ENCODE measurements at places on chromosomes 16 and 17.

- peaks cover 3% of the 10 kb centered on the region for H3K36me3 ChIP-seq
- DNase-seq = no peak
- no peaks in the 10 kb centered on the region for H3K27me3 ChIP-seq
- no peak overlapping the region for H3K4me3 ChIP-seq
- peaks cover 14% of the 10 kb centered on the region for H3K4me1 ChIP-seq
- no peak overlapping the region for H3K27ac ChIP-seq
Measured at GRCh38 chr16:23504076-23504452, 6.2 kb downstream of the GGA2 start.

DNA sequence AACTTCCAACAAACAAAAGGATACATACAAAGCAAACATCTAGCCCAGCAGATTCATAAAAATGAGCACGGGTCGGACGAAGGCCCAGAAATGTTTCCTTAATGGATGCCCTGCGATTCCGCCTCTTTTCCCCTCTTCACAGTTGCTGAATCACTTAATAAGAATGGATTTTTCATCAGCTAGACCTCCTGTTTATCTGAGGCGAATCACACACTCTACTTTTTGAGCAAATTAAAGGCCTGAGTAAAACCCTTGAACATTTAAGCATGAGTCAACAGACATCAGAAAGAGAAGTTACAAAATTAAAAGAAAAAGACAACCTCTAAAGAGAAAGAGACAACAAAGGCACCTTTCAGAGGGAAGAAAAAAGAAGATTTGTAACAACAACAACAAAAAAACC lies 44.7 kb downstream of the HS3ST3A1 start:
- no peaks in the 10 kb centered on the region for H3K27me3 ChIP-seq
- no peak overlapping the region for H3K4me3 ChIP-seq
- no peaks in the 10 kb centered on the region for H3K36me3 ChIP-seq

DNA sequence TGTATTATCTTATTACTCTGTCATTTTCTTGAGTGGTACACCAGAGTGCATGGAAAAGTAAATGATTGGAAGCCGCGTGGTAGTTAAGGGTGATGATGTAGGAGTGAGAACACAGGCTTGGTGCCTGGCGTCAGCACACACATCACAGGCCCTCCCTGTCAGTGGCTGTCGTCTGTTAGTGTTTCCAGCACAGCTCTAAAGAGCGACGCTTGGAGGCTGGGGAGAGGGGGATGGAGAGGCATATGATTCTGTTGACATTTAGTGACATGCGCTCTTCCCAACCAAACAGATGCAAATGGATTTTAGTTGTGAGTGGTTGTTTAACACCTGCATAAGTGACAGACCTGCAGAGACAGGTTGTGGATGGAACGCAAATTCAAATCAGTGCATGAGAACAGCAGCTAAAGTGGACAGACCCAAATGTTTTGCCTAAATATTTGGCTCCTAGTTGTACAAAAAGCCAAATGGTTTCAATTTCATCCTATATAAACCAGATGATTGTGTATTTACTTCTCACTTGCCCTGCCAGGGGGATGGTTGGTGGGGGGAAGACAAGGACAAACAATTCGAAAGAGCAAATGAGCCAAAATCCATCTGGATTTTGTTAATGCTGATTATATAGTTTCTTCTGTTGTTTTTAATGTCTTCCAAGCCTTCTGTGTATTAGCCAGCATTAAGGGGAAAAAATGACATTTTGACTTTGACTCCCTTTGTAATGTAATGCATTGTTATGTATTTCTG lies 222.3 kb downstream of the WWOX start:
- no peak overlapping the region for H3K27ac ChIP-seq
- no peak for DNase-seq

- H3K36me3 ChIP-seq = no peaks in the 10 kb centered on the region
- peaks cover 4% of the 10 kb centered on the region for H3K4me1 ChIP-seq
- H3K27ac ChIP-seq = no peak overlapping the region
- no peaks in the 10 kb centered on the region for H3K27me3 ChIP-seq
Measured at GRCh38 chr16:67548265-67549126, 13.8 kb upstream of the CTCF start.

- H3K36me3 ChIP-seq = no peaks in the 10 kb centered on the region
- H3K4me3 ChIP-seq = no peak overlapping the region
- no peak for DNase-seq
- no peaks in the 10 kb centered on the region for H3K4me1 ChIP-seq
Measured at GRCh38 chr17:29954405-29954804, 13.0 kb downstream of the EFCAB5 start.

GRCh38 chr16:86994651-86995171 lies 322.5 kb downstream of the C16orf95 start:
- H3K4me1 ChIP-seq = no peaks in the 10 kb centered on the region
- no peaks in the 10 kb centered on the region for H3K36me3 ChIP-seq
- no peak for DNase-seq
- H3K4me3 ChIP-seq = no peak overlapping the region
- H3K27me3 ChIP-seq = no peaks in the 10 kb centered on the region
- no peak overlapping the region for H3K27ac ChIP-seq

DNA sequence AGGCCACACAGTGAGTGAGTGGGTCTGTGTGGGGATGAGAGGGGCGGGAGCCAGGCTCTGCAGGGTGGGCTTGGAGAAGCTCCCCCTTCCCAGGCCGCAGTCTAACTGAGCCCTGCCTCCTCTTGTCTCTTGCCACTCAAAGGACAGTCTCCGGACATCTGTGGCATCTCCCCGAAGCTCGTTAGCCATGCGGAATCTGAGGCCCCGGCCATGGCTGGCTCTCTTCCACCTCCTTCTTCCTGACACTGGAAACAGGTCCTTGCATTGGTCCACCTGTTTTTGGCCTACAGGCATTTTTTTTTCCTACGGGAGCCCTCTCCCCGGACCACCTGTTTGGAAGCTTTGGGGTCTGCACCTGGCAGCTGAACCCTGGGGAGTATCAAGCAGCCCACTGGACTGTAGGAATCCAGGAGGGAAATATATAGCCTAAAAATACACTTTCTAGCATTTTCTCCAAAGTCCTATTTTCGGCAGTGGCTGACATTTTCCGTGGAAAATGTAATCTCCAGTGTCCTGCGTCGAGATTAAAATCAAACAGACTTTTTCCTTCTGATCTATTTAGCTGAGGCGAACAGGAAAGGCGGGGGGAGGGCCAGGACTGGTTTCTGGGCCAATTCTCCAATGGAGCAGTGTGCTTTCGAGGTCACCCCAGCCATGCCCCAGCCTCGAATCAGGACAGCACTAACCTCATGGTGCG lies 9.1 kb downstream of the ATP2A3 start:
- no peak overlapping the region for H3K27ac ChIP-seq
- H3K4me1 ChIP-seq = peaks cover 39% of the 10 kb centered on the region
- no peak for DNase-seq
- H3K4me3 ChIP-seq = no peak overlapping the region
- H3K36me3 ChIP-seq = no peaks in the 10 kb centered on the region
